NCI-H2171 (cell line): ENCODE measurements at places on chromosomes 5 and 9.

- DNase-seq: no peak
Observed at GRCh38 chr9:79763671-79764285, 192.0 kb downstream of the TLE4 start.

GRCh38 chr9:97374811-97375210 lies 37.1 kb upstream of the TDRD7 start:
- DNase-seq: no peak

GRCh38 chr5:6492934-6493333 lies 44.3 kb downstream of the UBE2QL1 start:
- no peak for DNase-seq

GRCh38 chr9:91419222-91420191 lies 4.1 kb downstream of the NFIL3 start:
- DNase-seq: no peak

GRCh38 chr9:121498487-121499176 lies 1.0 kb downstream of the GGTA1 start:
- DNase-seq: peak; percentile 19

GRCh38 chr9:125929846-125930245 lies 182.7 kb downstream of the PBX3 start:
- no peak for DNase-seq

- DNase-seq: no peak
Observed at GRCh38 chr9:114878879-114879564, 51.4 kb downstream of the TNFSF8 start.

- no peak for DNase-seq
Observed at GRCh38 chr5:150044329-150044681, 42.0 kb downstream of the CSF1R start.

DNA sequence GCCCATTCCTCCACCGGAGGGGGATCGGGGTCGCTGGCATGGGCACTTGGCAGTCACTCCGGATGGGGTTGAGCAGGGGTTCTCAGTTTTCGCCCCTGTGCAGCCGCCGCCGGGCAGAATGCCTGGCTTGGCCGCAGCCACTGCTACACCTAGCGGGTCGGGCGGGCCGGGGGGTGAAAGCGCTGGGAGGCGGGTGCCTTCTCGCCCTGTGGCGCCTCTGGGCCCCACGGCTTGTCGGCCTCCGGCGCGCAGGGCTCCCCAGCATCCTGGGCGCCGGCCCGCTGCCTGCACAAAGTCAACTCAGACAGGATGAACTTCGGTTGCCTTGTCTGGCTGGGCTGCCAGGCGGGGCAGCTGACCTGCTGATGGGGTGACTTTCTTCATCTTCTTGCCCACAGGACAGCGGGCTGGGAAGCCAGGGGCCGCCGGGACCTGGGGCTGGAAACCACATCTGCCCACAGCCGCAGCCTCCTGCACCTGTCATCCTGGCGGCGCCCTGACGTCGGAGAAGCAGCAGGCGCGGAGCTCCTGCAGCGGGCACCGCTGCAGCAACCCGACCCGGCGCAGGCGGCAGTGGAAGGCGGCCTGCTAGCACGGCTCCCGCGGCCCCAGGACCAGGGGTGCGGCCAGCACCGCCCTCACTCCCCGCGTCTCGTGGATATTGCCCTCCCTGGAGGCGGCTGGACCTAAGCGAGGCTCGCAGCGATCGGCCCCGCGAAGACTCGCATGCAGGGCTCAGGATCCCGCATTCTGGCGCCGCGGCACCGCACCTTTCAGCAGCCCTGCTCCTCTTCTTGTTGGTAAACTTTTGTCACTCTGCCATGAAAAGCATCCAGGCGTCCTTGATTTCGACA lies 1.3 kb upstream of the ANKRD18A start:
- peak; percentile 41 for DNase-seq

- no peak for DNase-seq
Observed at GRCh38 chr9:96072930-96073329, 197.4 kb downstream of the ERCC6L2 start.

- no peak for DNase-seq
Observed at GRCh38 chr9:754150-754931, 87.2 kb upstream of the DMRT1 start.

DNA sequence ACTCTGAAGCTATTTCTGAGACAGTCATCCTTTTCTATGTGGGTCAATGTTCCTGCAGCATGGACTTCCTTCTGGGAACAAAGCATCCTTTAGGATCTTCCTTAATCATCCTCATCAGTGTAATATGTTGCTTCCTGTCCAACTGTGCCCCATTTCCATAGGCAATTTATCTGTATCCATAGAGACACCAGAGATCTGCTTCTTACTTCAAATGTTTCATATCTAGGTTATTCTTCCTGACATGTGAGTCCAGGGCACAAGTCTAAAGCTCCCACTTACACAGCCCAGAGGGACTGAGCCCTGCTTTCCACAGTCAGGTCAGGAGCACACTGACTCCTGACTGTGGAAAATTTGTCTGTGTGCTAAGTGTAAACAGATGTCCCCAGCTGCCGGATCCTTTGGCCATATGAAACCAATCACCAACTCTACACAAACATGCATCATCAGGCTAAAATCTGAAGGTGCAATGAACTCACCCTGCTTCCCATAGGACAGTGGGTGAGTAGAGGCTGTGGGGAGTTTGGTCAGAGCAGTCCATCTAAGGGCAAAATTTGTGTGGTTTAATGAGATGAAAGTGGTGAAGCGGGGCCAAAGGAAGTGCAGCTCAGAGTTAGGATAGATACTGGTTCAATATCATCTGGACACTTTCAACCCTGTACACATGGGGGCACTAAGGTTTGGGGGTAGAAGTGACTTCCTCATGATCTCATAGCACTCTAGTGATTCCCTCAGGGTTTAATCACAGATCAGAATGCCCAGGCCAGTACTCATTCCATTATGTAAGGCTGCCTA lies 85.2 kb upstream of the TNC start:
- DNase-seq: no peak

DNA sequence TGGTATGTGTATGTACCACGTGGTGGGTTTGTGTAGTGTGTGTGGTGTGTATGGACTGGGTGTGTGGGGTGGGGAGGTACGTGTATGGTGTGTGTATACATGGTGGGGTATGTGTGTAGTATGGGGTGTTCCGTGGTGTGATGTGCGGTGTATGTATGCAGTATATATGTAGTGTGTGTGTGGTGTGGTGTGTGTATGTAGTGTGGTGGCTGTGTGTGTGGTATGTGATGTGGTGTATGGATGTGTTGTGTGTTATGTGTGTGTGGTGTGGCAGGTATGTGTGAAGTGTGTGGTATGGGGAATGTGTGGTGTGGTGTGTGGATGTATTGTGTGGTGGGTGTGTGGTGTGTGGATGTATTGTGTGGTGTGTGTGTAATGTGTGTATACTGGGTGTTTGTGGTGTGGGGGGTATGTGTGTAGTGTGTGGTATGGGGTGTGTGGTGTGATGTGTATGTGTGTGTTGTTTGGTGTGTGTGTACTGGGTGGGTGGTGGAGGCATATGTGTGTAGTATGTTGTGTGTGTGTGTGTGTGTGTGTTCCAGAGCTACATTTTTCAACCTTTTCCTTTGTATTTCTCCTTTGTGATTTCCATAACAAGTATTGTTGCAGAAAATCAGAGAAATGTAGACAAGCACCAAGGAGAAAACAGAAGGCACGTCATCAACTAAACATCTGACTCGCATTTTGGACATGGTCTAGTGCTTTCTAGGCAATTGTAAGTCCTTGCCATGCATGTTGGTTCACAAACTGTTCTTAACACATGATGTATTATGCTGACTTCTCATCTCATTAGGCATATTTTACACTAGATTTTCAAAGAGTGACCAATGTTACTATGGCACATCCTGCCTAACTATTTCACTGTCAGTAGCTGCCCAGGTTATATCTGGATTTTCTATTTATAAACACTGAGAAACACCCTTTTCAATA lies 13.2 kb downstream of the SEMA4D start:
- no peak for DNase-seq
